ENCODE measurements at places on chromosomes 1 and 21.

GRCh38 chr1:5571438-5571837 is 420.8 kb downstream of the NPHP4 start:
- no peak for ATAC-seq

DNA sequence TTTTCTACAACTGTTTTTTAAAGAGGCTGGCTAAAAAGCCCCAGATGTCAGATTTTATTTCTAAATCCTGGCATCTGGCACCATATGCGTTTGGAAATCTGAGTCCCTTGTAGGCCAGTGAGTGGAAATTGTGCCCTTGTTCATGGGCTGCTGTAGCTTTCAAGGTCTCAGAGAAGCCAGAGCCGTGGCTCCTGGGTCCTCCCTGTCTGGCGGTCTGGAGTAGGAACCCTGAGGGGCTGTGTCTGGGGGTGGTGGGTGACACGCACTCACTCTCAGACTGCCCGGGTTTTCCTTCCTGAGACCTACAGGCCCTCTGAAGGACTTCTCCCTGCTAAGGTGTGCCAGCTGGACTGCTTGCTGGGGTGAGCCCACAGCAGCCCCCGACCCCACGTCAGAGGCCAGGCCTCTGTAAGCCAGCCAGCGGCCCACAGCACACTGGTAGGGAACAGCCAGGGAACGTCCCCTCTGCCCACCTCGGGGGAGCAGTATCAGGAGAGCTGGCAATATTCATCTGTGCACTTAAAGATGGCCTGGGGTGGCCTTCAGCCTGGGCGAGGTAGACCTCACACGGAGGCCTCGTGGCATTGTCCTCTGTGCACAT is 151.5 kb downstream of the PEX14 start:
- peak; percentile 10 for ATAC-seq

- ATAC-seq: peak; percentile 29
Observed at GRCh38 chr1:228818296-228818695, 83.0 kb downstream of the RHOU start.

DNA sequence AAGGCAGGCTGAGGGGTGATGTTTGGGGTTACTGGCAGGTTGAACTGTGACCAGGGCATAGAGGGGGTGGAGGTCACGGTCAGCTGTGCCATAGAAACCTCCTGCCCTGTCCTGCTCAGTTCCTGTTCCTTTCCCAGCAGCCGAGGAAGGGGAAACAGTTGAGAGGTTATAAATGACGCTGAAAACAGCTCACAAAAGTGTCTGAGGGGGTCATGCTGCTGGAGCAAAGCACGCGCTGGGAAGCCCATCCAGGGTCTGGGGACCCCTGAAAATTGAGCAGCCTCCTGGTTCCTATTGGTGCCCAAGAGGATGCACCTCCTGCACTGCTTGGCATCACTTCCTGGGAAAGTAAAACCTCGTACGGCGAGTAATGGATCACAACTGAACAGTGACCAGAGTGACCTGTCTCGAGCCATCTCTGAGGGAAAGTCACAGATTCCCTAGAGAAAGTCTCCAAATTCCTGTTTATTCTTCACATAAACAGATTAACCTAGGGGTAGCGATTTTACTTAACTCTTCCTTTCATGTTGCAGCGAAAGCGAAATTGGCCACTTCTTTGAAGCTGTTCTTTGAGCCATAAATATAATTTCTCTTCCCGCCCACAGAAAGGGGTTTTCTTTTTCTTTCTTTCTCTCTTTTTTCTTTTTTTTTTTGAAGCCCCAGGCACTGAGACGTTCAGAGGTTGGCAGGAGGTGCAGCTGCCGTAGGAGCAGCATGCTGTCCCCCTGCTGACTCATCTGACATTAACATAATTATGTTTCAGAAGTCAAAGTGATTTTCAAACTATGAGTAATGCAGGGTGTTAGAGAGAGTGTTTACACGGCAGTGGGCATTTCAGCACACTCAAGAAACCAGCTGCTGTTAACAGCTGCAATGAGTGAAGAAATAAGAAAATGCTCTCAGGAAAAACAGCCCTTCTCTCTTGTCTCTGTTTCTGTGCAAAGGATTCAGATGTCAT is 41.8 kb upstream of the ATF3 start:
- peak; percentile 98 for ATAC-seq

- no peak for ATAC-seq
Observed at GRCh38 chr1:67058761-67059160, 4.8 kb upstream of the SLC35D1 start.

DNA sequence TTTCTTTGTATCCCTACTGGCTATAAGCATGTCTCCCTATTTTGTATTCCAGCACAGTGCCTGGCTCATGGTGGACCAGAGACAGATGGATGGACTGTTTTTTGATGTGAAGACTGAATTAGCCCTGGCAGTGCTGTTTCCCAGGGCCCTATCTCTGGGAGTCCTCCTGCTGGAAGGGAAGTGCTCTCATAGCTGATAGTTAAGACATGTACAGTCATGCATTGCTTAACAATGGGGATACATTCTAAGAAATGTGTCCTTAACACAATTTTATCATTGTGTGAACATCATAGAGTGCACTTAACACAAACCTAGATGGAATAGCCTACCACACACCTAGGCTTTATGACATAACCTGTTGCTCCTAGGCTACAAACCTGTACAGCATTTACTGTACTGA is 21.1 kb downstream of the TLCD4 start:
- ATAC-seq: no peak

GRCh38 chr1:32063261-32063681 is 9.5 kb upstream of the TMEM39B start:
- ATAC-seq: no peak

DNA sequence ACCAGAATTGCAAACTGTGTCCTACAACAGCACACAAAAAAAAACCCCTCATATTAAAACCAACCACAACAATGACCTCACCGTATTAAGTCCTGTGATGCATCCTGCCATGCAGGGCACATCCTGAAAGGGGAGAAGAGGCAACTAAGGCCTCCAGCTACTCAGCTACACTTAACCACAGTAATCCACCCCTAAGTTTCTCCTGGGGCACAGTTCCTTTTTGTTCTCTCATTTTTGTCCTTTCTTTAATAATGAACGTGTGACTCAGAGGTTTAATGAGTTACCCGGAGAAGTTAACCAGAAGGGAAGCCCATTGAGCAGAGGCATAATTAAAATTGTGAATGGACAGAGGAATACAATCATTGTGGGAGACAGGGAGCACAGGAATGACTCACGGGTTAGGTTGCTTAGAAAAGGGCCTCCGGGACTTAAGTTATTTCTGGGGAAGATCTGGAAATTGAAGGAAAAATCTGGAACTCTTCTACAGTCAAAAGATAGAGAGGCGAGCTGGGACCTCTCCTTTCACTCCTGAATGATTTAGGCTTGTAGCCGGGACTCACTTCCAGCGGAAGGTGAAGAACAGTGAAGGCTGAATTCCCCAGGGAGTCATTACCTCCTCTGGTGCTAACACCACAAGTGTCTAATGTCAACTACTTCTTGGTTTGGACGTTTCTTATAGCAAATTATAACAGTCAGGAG is 36.9 kb upstream of the HIVEP3 start:
- peak; percentile 92 for ATAC-seq

GRCh38 chr1:43772978-43773377 is 65.6 kb downstream of the ST3GAL3 start:
- ATAC-seq: no peak

- no peak for ATAC-seq
Observed at GRCh38 chr1:156880473-156880872, 13.0 kb upstream of the PEAR1 start.

DNA sequence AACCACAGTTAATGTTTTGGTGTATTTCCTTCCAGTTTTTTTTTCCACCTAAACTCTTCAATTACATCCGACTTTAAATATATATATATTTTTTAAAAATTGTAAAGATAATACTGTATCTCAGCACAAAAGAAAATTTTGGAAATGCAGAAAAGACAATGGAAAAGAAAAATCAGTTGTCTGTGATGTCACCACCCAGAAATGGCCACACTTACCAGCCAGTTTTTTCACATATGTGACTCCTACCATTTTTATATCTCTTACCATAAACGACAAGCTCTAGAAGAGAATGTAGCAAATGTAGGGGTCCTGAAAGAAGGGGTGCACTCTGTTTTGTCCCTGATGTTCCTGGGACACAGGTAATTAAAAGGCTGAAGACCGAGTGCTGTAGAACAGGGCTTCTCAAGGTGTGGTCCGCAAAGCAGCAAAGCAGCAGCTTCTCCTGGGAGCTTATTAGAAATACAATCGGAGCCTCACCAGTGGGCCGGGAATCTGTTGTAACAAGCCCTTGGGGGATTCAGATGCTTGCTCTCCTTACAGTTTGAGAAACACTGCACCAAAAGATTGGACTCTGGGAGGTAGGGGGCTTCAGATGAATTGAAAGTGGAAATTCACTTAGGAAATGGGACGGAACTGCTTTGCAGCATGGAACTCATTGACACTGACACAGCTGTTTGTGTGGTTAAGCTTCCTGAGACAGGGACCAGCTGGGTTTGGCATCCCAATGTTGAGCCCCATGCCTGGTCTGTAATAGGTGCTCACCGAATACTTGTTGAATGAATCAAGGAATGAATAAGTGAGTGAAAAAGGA is 44.1 kb downstream of the ALPL start:
- ATAC-seq: no peak

DNA sequence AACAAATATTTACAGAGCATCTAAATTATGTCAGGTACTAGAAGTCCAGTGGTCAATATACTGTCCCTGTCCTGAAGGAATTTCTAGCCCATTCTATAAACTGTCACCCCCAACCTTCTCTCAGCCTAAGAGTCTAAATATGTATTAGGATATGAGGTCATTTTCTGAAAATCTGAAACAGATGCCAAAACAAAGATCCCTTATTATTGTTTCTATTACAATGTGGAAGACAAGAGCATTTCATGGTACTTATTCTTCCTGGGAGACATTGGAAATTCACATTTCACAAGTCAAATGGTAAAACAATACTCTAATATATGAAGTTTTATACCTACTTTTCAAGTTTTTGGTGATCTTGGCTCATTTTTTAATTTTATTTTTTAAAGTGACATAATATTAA is 2.6 kb downstream of the CLCA1 start:
- ATAC-seq: no peak
